ENCODE measurements at places on chromosomes 6 and 20.

- DNase-seq: no peak
Measured at GRCh38 chr6:89145091-89145955, 532 bp upstream of the PM20D2 start.

DNA sequence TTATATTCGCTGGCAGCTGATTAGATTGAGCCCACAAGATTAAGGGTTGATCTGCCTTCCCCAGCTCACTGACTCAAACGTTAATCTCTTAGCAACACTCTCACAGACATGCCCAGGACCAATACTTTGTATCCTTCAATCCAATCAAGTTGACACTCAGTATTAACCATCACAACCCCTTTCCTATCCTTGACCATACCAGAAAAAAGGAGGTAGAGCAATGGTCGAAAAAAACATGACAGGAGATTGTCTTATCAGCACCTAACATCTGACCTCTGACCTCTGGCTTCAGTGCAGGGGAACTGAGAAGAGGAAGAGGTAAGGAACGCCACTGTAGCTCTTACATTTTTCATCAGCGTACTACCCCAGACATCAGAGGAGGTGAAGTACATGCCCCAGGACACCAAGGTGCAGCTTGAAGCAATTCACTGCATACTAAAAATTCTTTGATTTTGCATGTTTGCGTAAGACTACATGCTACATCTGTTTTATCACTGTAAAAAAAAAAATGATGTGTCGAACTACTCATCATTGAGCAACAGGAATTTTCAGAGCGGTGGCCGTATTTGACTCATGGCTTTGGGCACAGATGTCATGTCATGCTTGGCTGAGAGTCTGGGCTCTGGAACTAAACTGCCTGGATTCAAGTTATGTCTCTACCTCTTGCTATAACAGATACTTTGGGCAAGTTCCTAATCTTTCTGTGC is 188.0 kb upstream of the TAB2 start:
- no peak for DNase-seq

GRCh38 chr6:28597217-28597835 is 71.6 kb downstream of the GPX5 start:
- no peak for DNase-seq

DNA sequence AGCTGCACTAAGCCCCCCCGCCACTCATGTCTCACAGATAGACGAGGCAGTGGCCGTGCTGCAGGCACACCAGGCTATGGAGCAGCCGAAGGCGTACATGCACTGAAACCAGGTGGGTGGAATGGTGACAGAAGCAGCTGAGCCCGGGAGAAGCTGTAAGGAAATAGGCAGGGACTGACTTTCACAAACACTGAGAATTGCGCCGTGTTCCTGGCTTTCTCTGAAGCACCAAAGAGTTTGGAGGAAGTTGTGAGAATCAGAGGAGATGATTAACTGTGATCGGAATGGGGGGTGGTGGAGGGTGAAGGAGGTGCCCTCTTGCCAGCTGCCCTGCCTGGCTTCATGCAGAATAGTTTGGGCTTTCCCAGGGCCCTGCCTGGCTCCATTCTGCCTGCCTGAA is 21.6 kb downstream of the TOMM34 start:
- no peak for DNase-seq

DNA sequence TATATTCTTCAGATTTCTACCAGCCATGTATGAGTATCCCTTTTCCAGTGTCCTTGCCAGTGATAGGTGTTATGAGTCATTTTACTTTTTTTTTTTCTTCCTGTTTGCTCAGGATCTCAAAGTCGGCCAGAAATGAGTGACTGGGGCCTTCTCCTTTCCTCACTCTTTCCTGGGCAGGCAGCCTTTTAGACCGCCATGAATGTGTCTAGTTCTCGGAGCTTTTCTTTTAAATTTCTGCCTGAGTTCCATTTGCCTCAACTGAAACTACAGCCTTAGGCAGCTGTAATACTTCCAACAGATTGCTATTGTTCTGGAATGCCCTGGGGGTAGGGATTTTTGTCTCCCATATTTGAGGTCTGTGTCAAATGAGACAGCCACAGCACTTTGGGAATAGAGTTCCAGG is 83.7 kb downstream of the STXBP5 start:
- no peak for DNase-seq

DNA sequence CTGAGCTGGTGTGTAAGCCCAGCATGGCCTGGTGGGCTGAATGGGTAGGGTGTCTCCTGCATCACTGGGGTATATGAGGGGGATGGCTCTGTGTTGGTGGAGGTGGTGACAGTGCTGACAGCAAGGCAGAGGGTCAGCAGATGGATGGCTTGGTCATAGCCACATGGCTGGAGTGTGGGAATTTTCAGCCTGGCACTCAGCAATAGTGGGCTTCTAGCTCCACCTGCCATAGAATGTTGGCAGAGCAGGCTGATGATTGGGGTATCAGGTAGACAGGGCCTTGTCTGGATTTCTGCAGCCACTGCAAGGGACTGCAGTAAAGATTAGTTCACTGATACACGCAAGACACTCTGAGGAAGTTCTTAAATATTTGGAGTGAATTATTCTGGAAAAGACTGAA is 137.5 kb upstream of the BACH2 start:
- DNase-seq: no peak

DNA sequence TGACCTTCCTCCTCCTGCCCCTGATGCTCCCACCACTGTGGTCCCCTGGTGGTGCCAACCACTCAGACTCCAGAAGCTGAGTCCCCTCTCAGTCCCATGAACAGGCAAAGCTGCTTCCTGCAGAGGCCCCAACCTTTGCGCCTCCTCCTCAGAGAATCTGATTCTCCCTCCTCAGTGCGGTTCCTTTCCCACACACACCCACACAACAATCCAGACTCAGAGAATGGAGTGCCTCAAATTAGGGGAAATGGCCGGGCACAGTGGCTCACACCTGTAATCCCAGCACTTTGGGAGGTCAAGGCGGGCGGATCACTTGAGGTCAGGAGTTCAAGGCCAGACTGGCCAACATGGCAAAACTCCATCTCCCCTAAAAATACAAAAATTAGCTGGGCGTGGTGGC is 23.0 kb downstream of the RIPOR3 start:
- no peak for DNase-seq

DNA sequence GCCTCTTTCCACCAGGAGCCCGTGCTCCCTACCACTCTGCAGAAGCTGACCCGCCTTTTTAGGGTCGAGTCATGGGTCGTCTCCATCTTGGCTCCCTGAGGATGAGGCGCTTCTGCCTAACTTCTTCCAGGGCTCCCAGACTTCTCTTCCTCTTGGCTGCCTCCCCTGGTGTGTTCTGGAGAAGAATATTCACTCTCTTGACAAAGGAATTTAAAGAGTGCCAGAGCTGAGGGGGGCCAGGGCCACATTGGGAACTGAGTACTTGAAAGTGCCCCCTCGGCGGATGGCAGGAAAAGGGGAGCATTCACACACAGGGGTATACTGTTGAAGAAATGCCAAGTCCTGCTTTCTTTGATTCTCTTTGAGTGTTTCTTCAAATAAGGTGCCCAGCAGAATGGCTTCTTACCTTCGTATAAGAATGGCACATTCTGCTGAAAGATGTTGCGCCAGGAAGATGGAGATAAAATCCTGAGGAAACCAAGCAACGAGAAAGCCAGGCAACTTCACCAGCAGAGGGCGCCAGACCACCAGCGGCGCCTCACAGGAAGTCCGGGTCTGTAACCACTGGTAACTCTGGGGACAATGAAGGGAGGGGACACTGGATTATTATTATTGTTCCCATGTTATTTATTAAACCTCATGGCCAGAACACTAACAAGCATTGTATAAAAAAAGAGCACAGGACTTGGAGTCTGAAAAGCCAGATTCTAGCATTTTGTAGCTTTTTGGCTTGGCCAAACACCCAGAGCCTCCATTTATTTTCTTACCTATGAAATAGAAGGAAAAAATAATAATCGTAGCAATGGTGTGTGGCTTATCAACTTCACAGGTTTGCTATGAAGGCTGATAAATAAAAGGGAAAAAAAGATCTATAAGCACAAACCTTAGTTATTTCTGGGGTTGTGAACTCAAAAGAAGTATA is 176.7 kb downstream of the HACE1 start:
- peak; percentile 22 for DNase-seq

- no peak for DNase-seq
Measured at GRCh38 chr6:75550544-75551167, 51.0 kb upstream of the SENP6 start.

GRCh38 chr6:166687070-166687878 is 60.2 kb upstream of the RPS6KA2 start:
- no peak for DNase-seq

DNA sequence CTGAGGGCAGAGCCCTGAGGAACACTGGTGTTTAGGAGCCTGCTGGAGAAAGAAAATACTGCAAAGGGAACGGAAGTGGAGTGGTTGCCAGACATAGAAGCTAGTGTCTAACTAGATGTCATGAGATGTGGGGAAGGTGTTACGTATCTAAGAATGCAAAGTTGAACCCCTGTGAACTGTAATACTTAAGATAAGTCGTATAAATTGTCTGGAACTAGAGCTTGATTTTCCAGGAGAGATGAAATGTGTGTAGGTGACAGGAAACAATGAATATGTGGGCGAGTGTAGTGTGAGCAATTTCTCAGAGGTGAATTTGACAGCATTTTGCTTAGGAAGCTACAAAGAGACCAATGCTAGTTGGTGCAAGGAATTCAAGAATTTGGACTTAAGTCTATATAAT is 27.9 kb downstream of the ESR1 start:
- no peak for DNase-seq

DNA sequence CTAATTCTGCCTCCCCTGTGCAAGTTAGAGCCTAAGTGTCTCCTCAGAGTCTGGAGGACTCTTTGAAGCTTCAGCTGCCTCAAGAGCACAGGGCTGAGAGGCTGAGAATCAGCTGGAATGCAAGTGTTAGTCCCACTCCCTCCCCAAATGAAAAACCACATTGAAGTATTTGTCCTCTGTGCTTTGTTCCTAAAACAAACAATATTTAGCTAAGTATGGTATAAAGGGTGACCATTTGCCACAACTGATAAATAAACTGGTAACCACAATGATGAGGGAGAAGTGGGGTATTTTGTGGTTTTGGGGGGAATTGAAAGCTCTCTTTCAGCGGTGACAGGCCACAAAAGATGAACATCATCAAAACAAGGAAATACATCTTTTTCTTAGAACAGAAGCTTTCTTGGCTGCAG is 91.7 kb upstream of the HDDC2 start:
- no peak for DNase-seq

- no peak for DNase-seq
Measured at GRCh38 chr6:83511266-83511665, 1.1 kb upstream of the PRSS35 start.

DNA sequence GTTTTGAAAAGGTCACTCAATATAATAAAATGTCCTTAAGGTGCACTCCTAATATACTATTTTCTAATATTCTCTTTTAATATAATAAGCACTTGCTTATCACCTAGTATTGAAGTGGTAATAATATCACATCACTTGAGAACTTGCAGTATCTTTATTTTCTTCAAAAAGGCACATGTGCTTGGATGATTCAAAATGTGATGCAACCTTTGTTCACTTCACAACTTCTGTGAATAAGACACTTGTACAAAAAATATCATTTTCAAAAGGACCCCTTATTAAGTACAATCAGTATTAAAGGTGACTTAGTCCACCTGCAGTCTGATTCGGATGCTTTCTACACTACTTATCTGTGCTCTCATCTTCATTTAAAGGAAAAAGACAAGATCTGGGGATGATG is 3.4 kb downstream of the PRELID3B start:
- DNase-seq: no peak

DNA sequence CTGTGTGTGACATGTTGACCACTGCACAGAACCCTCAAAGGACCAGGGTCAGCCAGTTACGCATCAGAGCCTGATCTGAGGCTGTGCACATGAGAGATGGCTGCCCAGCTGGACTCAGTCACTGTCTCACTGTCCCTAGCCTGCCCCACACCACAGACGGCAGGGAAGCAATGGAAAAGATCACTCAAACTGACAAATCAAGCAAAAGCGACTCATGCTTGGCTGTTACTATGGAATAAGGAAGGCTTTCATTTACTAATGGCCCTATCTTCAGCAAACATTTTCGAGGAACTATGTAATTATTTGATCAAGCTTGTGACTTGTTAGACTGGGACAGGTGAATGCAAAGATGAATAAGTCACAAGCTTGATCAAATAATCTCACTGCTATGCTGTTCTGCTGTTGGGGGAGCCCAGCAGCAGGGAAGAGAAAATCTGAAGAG is 137.0 kb downstream of the SLC23A2 start:
- no peak for DNase-seq

- no peak for DNase-seq
Measured at GRCh38 chr20:3804254-3804751, 8.2 kb downstream of the CDC25B start.

DNA sequence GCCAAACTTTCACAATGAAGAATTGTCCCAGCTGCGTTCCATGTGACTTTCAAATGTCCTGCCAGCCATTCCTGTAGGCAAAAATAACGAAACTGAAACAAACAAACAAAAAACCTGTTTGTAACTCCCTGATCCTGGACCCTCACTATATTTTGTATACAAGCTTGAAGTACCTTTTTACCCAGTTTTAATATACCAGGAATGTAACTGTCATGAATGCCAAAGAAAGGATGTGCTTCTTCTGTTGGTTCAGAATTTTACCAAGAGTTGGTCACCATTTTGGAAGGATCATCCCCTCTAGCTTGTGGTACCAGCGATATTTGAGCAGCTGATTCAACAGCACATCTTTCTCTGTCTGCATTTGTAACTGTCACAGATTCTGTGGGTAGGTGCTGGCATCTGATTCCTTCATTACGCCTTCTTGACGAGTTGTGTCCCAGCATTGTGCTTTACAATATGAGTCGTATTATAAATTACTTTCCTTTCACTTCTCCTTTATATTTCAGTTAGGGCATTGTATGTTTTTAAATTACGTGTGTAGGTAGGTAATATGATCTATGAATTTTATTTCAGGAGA is 93.9 kb downstream of the DLGAP4 start:
- no peak for DNase-seq

GRCh38 chr6:30769853-30770524 is 25.6 kb upstream of the IER3 start:
- no peak for DNase-seq

GRCh38 chr6:3317741-3318211 is 59.0 kb downstream of the PSMG4 start:
- DNase-seq: no peak

GRCh38 chr20:460180-460579 is 2.2 kb downstream of the TBC1D20 start:
- no peak for DNase-seq

GRCh38 chr20:4243071-4243470 is 227.7 kb upstream of the RNF24 start:
- no peak for DNase-seq

GRCh38 chr20:17698384-17698783 is 1.4 kb upstream of the BANF2 start:
- DNase-seq: no peak

- DNase-seq: peak; percentile 14
Measured at GRCh38 chr6:27251606-27252251, 4.2 kb downstream of the PRSS16 start.
